ENCODE measurements at places on chromosomes 16 and 17.
A peak's percentile ranks its signal among the peaks of the same experiment; 100 is the strongest.

GRCh38 chr17:45857977-45858708, 13.5 kb downstream of the SPPL2C start:
- DNase-seq, result peak; percentile 31

- no peak for DNase-seq
These were observed 5.0 kb downstream of the TSR3 start for GRCh38 chr16:1346422-1347285.

- DNase-seq, result no peak
These were observed 9.4 kb downstream of the MFSD6L start for GRCh38 chr17:8789743-8790142.

GRCh38 chr16:46648656-46649055, 27.5 kb upstream of the SHCBP1 start:
- no peak for DNase-seq

DNA sequence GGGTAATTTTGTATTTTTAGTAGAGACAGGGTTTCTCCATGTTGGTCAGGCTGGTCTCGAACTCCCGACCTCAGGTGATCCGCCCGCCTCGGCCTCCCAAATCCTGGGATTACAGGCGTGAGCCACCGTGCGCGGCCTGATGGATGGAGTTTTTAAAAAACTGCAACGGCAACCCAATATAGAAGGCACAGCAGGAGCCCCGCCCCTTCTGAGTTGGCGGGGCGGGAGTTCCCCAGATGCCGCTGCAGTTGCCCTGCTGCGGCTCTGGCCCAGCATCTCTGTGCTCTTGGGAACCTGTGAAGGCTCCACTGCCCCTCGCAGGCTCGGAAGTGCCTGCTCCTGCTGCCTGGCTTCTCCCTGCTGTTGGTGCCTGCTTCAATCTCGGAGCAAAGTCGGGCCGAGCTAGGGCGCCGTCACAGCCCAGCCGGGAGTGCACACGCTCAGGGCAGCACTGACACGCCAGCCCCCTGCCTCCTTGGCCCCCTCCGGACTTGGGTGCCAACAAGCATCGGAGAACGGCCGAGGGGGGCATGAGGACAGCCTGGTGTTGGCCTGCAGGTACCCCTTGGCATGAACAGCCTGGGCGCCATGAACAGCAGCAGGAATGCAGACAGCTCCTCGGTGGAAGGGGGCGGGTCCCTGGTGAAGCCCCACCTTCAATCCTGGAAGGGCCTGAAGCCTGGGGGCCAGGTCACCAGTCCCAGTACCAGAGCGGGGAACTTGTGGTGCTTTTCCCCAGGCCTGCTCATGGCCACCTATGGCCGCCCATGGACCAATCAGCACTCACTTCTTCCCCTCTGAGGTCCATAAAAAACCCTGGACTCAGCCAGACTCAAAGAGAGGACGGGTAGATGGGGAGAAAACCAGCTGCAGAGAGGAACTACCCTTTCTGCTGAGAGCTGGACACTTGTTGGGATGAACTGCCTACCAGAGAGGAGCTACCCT, 2.3 kb upstream of the NT5M start:
- DNase-seq, result no peak

- DNase-seq, result peak; percentile 13
These were observed 55.8 kb downstream of the MYH13 start for GRCh38 chr17:10316801-10317542.

GRCh38 chr17:79412886-79413390, 197.9 kb downstream of the RBFOX3 start:
- DNase-seq, result peak; percentile 46

DNA sequence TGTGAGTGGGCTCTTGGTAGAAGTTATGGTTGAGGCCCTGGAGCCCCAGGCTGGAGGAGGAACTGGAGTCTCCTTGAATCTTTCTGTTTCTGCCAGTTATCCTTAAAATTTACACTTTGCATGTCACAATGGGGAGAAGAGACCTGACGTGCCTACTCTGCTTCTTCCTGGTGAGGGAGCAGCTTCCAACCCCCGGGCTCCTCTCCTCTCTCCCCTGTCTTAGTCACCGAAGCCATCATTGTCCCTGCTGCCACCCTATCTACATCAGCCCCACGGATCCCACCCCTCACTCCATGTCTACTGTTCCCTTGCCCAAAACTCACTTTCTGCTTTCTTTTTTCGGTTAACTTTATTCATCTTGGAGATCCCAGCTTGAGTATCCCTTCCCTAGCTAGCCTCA, 17.6 kb downstream of the DNAJA3 start:
- DNase-seq, result no peak

GRCh38 chr17:44794851-44795413, 35.2 kb downstream of the GJC1 start:
- no peak for DNase-seq

DNA sequence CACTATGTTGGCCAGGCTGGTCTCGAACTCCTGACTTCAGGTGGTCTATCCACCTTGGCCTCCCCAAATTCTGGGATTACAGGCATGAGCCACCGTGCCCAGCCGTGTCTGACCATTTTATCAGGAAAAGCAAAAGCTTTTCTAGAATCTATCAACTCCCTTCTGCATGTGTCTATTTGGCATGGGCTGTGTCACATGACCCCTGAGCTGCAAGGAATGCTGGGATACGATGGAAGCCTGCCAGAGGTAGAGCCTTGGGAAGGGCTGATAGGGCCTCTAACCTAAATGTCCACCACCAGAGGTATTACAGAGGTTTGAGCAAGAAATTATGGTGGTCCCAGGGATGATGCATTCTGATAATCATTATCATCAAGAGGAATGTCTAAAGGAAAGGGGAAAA, 616.2 kb downstream of the WWOX start:
- no peak for DNase-seq

- DNase-seq, result no peak
These were observed 490.5 kb upstream of the CA10 start for GRCh38 chr17:52648995-52649394.

DNA sequence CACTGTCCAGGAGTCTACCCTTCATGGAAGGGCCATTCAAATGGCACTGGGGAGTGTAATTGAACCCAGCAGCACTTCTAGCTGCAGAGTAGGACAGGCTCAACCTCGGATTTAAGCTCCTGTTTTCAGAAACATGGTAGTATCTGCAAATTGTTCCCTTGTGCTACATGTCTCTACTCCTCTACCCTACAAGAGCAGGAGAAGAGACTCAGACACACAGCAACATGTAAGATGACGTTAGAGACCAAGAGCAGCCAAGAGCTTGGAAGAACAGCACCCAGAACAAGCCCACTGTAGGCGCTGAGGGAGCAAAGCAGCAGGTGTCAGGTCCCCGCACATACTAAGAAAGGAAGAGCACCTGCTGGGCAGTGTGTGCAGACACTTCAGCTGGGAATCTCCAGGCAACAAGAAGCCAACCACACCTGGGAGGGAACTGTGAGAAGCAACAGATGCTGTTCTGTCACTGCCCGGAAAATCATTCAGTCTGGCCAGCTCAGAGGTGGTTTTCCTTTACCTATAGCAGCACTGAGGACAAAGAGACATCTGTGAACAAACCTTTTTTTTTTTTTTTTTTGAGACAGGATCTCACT, 35.6 kb upstream of the MNT start:
- DNase-seq, result no peak

- DNase-seq, result no peak
These were observed 49.9 kb downstream of the MAP1LC3B start for GRCh38 chr16:87441886-87442580.

- no peak for DNase-seq
These were observed 19.1 kb downstream of the CUEDC1 start for GRCh38 chr17:57935833-57936807.
